Aorta (tissue), 5 donors: ENCODE measurements at places on chromosomes 4 and X. TPM values are rescaled to one million over a fixed set of nuclear protein-coding genes. Genes with fewer than 3 reads are reported as not detected.

SPANXN5 gene
- not detected for total RNA-seq

TBC1D14 gene
- 59.7 TPM for total RNA-seq

PF4V1 gene
- 0.88 TPM for total RNA-seq

CT83 gene
- not detected for total RNA-seq

THAP6 gene
- total RNA-seq, result 28.0 TPM

EFHC2 gene
- 0.81 TPM for total RNA-seq

NALF2 gene
- total RNA-seq, result 0.26 TPM

P2RY10 gene
- 0.75 TPM for total RNA-seq
